Frontal cortex (tissue), 4 donors: ENCODE measurements at places on chromosomes 3 and 15. TPM values are rescaled to one million over a fixed set of nuclear protein-coding genes. Genes with fewer than 3 reads are reported as not detected.

Gene ABHD6
- total RNA-seq: 22.4 TPM

Gene SI
- total RNA-seq: not detected

Gene CD200
- 49.7 TPM for total RNA-seq

Gene CYP1A2
- total RNA-seq: not detected

Gene SOX14
- not detected for total RNA-seq

Gene TRIM42
- not detected for total RNA-seq

Gene SAMD7
- not detected for total RNA-seq

Gene ASB14
- under 0.01 TPM for total RNA-seq

Gene CCNB2
- 4.9 TPM for total RNA-seq

Gene CMTM7
- total RNA-seq: 0.41 TPM

Gene CHL1
- 1,010 TPM for total RNA-seq

Gene CPLX3
- total RNA-seq: 0.82 TPM

DNA sequence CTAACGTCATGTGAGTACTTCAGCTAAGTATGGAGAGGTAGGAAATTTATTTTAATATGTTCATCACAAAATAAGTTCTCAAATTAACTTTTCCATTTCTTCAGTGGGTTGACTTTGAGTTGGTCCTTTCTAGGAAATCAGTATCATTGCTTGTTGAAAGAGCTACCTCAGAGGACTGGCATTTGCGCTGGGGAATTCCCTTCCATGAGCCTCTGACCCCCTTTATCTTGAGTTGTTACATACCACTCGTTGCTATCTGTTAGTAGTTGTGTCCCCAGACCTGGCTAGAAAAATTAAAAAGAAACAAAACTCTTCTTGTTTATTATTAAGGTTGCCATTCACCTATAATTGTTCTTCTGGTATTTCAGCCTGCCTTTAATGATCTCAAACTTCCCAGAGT, 96.8 kb upstream of the ROBO2 start:
- DNase-seq: no peak

DNA sequence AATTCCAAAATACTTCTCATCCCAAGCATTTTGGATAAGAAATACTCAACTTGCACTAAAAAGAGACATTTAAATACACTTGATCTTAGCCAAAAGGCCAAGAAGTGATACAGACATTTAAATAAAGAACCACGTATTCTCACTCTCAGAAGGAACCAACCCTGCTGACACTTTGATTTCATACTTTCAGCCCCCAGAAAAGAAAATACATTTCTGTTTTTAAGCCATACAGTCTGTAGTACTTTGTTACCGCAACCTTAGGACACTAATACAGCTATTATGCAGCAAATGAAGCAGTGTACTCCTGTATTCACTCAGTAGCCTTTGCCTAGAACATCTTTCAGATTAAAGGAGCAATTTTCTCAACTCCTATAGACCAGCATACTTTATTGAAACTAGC, 86.7 kb downstream of the TBC1D5 start:
- DNase-seq: no peak

GRCh38 chr15:86964271-86964670, 884.6 kb downstream of the AGBL1 start:
- no peak for DNase-seq

DNA sequence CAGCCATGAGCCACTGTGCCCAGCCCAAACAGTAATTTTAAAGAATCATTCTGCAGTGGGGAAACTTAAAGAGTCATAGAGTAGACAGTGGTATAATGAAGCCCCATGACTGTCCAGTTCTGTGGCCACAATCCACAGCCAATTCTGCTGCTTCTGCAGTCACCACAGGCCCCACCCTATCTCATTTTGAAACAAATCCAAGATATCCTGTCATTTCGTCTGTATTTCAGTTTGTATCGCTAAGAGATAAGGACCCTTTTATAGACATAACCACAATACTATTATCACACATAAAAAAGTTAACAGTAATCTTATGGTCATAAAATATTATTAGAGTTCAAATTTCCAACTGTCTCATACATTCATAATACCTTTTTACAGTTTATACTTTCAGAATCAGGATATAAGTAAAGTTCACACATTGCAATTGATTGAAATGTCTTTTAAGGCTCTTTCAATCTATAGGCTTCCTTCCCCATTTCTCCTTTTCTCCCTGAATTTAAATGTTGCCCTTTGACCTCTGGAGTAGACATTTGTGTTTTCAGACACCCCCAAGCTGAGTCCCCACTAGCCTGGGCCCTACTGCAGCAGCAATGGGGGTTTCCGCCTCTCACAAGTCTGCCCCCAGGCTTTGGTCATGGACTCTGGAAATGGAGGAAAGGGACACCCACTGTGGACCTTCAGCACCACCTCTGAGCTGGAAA, 4.2 kb upstream of the NUP210 start:
- no peak for DNase-seq

DNA sequence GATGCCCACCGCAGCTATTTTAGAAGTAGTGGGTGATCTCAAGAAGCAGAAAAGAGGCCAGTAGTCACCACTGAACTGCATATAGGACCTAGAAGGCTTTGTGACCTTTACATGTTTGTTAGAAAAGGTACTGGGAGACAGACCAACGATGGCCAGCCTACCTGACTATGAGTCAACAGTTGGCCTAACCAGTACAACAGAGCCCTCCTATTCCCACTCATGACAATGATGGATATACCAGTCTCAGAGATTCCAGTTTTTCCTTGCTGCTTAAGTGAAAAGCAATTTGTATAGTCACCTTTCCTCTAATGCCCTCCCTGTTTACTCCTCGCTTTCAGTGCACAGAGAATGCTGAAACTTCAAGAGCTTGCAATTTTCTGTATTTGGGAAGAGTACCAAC, 86.6 kb upstream of the PPIB start:
- DNase-seq: no peak

DNA sequence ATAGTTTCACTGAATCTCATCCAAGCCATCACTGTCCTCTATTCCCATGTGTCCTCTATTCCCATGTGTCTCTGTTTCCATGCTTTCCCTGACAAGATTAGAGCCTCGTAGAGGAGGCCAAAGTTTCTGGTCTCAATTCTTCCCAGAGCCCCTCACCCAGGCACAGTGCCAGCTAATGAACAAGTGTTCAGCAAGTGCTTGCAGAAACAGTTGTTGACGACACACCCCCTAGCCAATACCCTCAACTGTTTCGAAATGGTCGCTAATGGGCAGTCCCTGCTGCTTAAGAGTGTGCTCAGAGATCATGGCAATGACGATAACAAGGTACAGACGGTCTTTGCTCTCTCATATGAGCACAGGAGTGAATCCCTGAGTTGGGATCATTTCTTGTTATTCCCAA, 73.4 kb downstream of the FAM174B start:
- no peak for DNase-seq

DNA sequence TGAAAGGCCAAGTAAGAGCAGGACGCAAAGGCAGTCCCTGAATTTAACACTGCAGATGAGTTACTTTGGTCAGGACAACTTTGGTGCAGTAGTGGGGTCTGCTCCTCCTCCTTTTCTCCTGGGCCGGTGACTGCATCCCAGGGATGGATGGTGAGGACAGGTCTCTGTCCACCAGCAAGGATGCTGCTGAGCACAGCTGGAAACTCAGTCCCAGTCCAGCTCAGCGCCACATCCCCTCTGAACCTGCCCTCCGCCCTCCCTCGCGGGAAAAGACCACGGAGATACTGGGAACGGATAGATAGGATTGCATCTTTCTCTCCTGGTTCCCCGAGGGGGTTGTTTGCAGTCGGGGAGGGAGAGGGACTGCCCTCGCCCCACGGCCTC, 13.8 kb downstream of the GRAMD2A start:
- no peak for DNase-seq

- no peak for DNase-seq
Measured at GRCh38 chr3:180615954-180616353, 14.0 kb downstream of the TTC14 start.

DNA sequence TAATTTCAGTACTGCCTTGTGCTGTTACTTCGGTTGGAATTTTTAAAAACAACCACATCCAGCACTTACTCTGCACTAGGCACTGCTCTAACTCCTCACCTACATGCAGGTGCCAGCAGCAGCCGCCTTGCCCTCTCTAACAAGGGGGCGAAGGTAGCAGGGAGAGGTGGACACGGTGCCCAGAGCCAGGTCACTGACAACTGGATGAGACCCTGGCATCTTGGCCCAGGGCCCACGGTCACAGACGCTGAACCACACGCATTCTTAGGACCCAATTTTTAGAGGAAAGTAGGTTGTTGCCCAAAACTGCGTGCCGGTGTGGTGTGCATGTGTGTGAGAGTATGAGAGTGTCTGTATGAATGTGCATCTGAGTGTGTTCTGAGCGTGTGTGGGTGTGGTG, 63.4 kb upstream of the GATA2 start:
- no peak for DNase-seq

DNA sequence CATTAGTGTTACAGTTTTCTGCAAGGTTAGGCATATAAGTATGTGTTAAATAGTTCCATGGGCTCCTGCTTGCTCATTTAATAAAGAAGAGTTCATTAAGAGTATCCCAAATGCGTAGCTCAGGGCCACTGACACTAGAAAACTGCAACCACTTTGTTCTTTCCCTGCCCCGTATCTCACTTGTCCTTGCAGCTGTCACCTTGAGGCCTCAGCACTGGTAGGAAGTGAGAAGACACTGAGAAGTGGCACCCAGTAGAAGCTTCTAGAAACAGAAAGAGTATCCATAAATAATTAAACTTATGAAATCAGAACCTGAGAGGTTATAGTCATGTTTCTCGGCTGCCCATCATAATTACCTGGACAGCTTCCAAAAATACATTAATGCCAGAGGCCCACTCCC, 266.0 kb downstream of the KCNMB2 start:
- no peak for DNase-seq

DNA sequence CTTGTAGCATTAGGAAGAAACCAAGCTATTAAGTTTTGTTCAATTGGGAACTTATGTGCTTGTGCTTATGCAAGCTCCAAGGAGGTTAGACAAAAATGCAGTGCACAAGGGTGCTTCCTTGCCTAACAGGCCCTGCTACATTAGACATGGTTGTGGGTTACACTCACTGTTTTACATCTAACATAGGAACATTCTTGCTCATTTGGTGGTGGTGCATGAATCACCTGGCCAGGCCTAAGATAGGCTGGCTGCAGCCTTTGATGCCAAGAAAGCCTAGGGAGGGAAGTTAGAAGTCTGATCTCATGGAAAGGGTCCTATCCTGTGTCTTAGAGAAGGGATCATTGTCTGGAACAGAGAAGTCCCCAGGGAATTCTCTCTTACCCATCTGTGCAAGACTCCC, 43.5 kb downstream of the CA12 start:
- no peak for DNase-seq

DNA sequence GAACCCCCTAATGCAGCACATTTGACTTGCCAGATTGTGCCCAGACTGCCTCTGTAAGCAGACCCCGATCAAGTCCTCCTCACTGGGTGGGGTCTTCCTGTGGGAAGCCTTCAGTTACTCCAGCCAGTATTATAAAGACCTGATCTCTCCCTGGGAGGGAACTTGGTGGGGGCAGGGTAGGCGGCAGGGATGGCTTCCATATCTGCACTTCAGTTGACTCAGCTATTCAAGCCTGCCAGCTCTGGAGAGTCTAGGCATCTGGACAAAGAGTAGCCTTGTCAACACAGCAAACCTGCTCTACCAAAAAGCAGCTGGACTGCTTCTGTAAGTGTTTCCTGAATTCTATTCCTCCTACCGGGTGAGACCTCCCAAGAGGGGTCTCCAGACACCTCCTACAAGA, 21.0 kb upstream of the SLC25A38 start:
- no peak for DNase-seq

- no peak for DNase-seq
Measured at GRCh38 chr3:51373658-51374421, 11.3 kb upstream of the MANF start.

GRCh38 chr3:87546216-87546615, 269.8 kb upstream of the POU1F1 start:
- no peak for DNase-seq

GRCh38 chr3:188049606-188050530, 104.1 kb upstream of the LPP start:
- no peak for DNase-seq

GRCh38 chr3:139427283-139428060, 38.0 kb upstream of the COPB2 start:
- peak; percentile 66 for DNase-seq

DNA sequence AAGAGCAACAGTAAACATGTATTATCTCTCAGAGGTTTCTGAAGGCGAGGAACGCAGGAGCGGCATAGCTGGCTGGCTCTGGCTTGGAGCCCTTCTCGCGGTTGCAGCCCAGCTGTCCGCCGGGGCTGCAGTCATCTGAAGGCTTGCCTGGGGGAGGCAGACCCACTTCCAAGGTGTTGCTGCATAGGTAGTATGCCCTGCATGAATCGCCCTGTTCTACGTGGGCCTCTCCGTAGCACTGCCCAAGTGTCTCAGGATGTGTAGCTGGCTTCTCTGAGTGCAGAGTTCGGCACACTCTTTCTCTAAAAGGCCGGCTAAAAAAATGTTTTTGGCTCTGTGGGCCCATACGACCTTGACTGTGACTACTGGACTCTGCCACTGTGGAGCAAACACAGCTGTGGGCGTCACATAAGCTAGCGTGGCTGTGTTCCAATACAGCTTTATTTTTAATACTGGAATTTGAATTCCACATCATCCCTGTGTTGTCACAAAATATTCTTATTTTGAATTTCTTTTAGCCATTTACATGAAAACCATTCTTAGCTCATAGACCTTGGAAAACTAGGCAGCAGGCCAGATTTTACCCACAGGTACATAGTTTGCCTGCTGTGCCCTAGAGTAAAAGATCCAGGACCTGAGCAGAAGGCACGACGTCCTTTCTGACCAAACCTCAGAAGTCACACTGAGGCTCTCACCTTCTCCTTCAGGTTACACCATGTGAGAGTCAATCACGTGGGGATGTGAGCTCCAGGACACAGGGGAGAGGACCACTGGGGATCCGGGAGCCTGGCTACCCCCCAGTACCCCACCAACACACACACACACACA, 55.9 kb downstream of the PGPEP1L start:
- no peak for DNase-seq

DNA sequence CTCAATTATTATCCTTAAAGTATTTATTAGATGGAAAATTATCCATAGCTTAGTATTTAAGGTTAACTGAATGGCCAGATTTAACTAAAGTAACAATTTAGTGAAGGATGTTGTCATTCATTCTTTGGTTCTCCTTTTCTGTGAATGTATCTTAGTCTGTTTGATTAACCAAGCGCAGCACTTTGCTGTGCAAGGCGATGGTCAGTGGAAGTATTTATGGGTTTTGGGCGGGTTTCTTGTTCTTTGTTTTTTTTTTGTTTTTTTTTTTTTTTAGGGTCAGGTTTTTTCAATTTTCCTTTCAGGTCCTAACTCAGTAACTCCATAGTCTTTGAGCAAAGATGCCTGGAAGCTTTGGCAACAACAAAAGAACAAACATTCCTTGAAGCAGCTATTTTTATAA, 328.8 kb downstream of the PTPRG start:
- no peak for DNase-seq

- DNase-seq: no peak
Measured at GRCh38 chr3:42128526-42128925, 37.4 kb downstream of the TRAK1 start.

DNA sequence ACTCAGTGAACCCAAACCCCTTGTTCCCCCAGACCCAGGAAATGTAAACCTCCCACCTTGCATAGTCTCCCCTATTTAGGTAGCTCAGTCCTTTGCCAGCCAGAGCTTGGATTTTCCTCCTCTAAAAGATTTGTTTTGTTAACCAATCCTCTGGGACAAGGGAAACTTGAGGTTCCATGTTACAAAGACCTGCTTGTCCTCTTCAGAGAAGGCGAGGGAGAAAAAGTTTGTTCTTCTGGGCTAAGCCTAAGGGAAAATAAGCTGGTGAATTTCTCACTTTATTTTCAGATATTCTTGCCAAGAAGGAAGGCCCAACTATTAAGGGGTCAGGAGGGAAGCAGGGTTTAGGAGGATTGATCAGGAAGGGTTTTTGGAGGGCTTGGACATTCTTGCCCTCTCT, 136.1 kb upstream of the PROK2 start:
- no peak for DNase-seq

GRCh38 chr15:100831467-100831866, 48.2 kb upstream of the ALDH1A3 start:
- DNase-seq: no peak
